ENCODE measurements at places on chromosomes 12 and 14. TPM values are rescaled to one million over a fixed set of nuclear protein-coding genes. Genes with fewer than 3 reads are reported as not detected.

The SOAT2 gene
- not detected for total RNA-seq

- DNase-seq = peak; percentile 92
Measured at GRCh38 chr14:96100161-96101064, 61.3 kb downstream of the C14orf132 start.

DNA sequence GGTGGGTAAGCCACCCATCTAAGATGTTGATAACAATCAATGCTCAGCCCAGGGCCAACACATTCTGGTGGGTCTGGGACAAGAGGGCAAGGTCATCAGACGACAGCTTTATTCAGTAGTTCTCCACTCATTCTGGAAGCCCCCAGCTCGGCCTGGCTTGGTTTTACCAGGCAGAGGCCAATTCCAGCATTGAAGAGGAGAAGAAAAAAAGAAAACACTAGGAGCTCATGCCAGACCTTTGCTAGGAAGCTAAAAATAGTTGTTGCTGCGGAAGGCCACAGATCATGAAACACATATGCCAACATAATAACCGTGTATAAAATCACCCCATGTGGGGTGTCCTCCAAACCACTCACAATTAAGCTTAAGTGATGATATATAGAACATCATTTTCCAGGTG, 44.4 kb downstream of the CCDC60 start:
- no peak for DNase-seq

DNA sequence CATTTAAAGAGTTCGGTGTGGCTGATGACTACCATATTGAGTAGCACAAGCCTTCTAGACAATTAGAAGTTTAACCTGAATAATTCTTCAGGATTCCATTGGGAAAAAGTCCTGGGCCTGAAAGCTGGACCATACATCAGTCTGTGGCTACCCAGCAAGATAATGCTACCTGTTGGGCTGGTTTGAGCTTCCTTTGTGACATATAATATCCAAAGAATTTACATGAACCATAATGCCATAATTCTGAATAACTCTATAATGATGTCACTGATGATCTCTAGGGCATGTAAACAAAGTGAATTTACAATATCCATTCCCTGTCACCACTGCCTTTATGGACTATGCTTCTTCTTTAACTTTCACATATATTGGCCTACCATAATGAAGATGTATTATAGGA, 3.8 kb upstream of the YBX3 start:
- no peak for DNase-seq

DNA sequence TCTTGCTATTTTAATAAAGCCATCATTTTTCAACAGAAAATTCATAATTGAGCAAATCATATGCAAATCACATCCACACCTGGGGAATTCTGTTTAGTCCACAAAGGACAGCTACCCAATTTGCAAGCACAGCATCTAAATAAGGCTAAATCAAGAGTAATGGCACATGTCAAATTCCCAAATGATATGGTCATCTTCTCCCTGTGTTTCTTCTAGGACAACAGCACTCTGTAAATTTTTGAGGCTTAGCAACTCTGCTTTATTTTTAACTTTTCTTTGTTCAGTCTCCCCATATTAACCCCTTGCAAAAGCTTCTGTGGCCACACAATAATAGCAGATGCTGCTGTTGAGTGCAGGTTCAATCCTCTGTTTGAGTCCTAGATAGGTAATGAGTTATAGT, 155.6 kb upstream of the DAAM1 start:
- no peak for DNase-seq

The TMBIM6 gene
- 571 TPM for total RNA-seq

DNA sequence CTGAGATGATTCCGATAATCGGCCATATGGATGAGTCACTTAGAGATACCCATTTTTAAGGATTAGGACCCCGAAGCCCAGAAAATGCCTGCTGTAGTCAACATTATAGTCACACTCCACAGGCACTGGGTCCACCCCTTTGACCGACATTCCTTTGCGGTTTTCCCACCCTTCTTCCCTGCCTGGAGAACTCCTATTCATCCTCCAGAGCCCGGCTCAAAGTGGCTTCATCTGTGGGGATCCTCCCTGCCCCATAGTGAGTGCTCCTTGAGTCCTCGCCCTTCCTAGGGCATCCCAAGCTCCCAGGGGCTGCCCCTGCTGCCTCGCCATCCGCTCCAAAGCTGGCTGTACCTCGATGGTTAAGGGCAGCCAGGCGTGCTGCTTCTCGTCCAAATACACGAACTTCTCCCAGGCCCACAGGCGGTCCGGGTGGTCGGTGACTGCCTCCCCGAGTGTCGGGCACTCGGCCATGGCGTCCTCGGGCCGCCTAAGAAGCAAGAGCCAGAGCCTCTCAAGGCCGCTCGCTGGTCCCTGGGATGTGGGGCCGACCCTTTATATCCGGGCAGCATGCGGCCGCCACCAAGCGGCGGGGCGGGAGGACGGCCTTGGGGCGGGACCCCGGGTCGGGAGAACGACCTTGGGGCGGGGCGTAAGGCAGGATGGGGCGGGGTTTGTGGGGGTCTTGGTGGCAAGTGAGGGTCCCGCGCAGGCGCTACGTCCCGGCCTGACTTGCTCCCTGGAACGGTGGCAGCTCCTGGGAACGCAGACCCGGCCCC, at the start of gene TCL1A:
TCL1A (minus strand) TSS at position 530 of the 776 bp plus-strand sequence; CDS start at position 471, 59 bp downstream.
- DNase-seq = no peak

DNA sequence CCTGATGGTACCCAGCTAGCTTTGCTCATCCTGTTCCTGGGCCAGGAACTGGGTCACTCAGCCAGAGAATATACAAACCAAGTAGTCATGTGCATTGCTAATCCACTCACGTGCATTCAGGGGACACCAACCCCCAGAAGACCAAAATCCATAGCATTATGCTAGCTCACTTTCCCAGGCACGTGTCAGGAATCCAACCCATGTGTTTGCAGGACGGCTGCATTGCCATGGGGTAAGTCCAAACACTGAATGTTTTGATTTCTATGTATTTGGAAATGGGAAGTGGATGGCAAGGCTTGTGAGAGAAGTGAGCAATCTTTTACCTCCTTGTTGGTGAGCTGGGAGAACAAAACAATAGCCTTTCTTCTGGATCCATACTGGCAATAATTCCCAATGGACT, 87.1 kb upstream of the FOXN3 start:
- no peak for DNase-seq

- no peak for DNase-seq
Measured at GRCh38 chr12:76543813-76544347, 15.7 kb downstream of the OSBPL8 start.

The CD4 gene
- 4.7 TPM for total RNA-seq

- peak; percentile 57 for DNase-seq
Measured at GRCh38 chr12:31959701-31960391, 631 bp downstream of the RESF1 start.

DNA sequence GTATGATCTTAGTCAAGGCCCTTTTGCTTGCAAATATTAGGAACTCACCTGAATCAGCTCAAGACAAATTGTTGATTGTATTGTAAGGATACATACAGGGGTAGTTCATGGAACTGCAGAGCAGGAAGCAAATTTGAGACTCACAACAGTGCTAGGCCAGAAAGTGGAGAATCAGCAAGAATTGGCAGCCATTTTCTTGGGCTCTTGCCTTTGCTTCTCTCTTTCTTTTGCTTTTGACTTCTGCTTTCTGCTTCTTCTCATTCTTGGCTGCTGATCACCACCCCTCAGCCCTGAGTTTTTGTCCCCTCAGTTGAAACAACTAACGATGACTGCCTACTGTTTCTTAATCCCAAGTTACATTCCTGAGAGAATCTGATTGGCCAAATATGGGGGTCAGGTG, 34.8 kb downstream of the KCNK13 start:
- no peak for DNase-seq

The CLEC9A gene
- not detected for total RNA-seq

GRCh38 chr14:61344437-61345150, 23.2 kb downstream of the PRKCH start:
- no peak for DNase-seq

- DNase-seq = no peak
Measured at GRCh38 chr12:65171870-65172269, 2.5 kb downstream of the LEMD3 start.

The PRIMA1 gene
- total RNA-seq = 0.08 TPM

The CBX5 gene
- 173 TPM for total RNA-seq

The ZNF891 gene
- total RNA-seq = 2.0 TPM

GRCh38 chr14:91300957-91301356, 56.5 kb upstream of the GPR68 start:
- no peak for DNase-seq

GRCh38 chr14:106530423-106531107, 1004.2 kb downstream of the TMEM121 start:
- DNase-seq = no peak

The RNASE3 gene
- total RNA-seq = not detected

DNA sequence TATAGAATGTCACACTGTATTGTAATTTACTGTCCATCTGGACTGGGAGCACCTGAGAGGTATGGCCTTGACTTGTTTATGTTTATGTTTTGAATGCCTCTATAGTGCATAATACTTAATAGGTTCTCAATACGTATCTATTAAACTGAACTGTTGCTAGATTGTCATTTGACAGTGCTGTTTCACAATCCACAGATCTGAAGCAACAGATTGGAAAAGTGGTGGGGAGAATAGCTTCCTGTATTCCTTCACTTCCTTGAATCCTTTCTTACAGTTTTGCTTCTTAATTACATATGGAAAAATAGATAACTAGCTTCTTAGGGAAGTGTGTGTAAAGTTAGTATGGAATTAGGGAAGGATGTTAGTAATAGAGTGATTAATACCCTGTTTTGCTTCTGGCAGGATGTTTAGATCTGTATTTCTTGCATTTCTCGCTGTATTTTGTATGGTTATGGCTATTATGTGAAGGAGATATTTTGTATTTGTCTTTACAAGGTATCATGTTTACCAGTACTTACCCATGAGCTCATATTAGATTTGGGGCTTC, 4.5 kb downstream of the CNOT2 start:
- no peak for DNase-seq

DNA sequence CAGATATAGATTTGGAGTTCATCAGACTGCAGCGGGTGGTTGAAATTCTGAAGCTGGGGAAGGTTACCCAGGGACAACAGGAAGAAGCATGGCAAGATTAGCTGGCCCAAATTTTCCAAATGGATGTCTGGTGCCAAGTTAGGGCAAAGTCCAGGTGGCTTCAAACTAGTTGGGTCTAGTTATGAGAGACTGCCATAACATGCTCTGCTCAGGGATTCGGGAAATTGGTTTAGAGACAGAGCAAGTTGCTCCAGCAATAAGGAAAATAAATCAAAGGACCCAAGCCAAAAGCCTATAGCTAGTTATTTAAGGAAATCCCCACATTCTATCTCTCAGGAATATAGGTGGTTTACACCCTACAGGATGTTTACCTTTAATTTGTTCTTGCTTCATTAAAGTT, 125.7 kb upstream of the BTG1 start:
- no peak for DNase-seq

- no peak for DNase-seq
Measured at GRCh38 chr14:59458486-59458885, 6.7 kb downstream of the GPR135 start.

The NEUROD4 gene
- not detected for total RNA-seq

Data from endothelial cell (in vitro differentiated cells).